ENCODE measurements at places on chromosomes 4 and X.

DNA sequence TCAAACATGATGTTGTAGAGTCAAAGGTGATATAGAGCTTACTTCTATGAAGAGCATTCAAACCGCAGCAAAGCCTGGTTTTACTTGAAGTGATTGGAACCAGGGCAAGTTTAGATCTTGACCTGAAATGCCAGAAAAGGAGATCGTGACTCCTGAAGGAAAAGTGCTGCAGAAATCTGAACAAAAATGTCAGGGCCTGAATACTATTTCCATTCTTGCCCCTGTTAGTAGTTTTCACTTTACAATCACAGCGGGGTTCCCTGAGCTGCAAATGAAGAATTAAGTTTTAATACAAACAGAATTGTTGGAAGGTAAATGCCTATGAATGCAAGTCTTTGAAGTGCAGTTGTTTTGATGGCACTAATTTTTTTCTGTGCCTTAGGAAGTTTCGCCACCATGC, 4.1 kb downstream of the SLIT2 start:
- no peak for DNase-seq

DNA sequence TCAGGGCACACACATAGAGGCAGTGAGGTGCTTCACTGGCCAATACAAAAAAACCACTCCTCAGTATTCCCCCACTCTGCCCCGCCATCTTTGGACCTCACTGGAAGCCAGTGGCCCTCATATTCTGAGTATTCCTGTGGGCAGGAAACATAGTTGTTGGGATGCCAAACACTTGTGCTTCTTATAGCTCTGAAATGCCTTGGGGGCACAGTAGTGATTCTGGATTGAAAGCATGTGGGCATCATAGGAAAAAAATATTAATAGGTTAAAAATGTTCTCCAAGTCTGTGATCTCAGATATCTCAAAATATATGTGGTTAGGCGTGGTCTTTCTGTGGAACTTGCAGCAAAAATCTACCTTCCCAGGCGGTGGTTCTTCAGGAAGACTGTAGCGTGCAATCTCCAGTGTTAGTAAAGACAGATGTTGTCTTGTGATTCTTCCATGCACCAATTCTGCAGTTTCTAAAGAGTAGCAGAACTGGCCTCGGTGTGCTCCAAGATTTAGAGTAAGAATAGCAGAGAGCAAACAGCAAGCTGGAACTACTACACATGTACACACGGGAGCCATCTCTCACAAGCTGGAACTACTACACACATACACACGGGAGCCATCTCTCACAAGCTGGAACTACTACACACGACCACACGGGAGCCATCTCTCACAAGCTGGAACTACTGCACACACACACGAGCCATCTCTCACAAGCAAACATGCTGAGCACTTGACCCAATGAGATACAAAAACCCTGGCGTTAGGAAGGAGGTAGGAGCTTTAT, 8.0 kb upstream of the TENM3 start:
- no peak for DNase-seq

- DNase-seq, result no peak
Measured at GRCh38 chrX:12986164-12986779, 11.4 kb downstream of the TMSB4X start.

GRCh38 chr4:5045097-5045496, 6.2 kb upstream of the STK32B start:
- DNase-seq, result no peak

DNA sequence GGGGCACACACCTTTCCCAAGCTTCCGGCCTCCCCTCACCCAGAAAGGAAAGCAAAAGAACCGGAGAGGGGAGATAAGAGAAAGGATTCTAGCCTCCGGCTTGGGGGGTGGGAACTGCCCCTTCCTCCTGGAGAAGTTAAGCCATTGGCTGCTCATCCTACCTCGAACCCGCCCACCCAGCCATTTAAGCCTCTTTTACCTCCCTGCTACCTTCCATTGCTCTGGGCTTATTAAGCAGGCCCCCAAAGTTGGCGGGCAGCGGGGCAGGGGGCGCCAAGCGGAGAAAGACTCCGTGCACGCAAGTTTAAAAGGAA, 2.3 kb downstream of the MAML3 start:
- DNase-seq, result peak; percentile 23

DNA sequence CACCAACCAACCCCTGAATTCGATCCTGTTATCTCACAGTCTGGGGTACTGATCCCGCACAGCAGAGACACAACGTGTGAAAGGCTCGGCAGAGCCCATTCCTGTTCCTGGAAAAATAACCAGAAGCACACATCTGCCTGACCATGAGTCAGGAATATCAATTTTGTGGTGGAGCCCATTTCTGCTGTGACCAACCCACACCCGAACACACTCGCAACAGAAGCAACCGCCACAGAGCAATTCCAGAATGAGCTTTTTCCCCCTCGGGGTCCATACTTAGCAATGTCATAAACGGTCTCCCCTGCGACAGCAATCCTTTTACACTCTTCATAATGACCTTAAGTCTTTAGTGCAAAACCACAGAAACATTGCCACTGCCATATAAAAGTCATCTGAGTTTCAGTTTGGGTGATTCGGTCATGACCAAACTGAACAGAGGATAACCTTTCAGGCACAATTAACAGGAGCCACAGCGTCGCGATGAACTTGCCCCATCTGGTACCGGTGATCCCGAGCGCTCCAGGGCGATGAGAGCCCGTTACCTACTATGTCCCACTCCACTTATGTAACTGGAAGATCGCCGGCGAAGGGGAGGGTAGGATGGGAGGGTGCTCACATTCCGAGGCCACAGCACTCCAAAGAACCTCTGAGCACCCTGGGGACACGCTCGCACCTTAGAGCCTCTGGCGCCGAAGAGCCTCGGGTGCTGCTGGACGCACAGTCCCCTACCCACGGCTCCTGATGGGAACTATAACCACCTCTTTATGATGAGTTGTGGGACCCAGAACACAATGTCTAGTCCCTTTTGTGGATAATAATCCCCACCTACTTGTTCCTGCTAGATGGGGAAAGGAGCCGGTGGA, 1.1 kb downstream of the MECP2 start:
- DNase-seq, result no peak
